NCI-H1092 (cell line): ENCODE measurements at places on chromosomes 11 and 22.

DNA sequence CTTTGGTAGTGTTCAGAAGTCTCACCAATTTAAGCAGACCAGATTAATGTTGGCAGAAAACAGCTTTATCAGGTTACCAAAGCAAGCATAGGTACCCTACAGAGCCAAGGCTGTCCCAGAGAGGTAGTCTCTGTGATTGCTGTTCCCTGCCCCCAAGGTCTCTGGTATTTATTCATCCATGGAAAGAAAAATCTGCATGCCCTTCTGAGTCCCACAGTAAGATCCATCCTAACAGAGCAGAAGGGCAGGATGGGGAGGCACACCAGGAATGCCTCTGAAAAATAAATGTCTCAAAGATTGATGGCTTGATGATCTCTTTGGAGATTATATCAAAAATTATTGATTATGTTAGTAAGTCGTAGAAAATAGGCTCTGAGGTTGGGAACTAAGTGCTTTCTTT is 122.8 kb downstream of the FAT3 start:
- DNase-seq, result no peak

DNA sequence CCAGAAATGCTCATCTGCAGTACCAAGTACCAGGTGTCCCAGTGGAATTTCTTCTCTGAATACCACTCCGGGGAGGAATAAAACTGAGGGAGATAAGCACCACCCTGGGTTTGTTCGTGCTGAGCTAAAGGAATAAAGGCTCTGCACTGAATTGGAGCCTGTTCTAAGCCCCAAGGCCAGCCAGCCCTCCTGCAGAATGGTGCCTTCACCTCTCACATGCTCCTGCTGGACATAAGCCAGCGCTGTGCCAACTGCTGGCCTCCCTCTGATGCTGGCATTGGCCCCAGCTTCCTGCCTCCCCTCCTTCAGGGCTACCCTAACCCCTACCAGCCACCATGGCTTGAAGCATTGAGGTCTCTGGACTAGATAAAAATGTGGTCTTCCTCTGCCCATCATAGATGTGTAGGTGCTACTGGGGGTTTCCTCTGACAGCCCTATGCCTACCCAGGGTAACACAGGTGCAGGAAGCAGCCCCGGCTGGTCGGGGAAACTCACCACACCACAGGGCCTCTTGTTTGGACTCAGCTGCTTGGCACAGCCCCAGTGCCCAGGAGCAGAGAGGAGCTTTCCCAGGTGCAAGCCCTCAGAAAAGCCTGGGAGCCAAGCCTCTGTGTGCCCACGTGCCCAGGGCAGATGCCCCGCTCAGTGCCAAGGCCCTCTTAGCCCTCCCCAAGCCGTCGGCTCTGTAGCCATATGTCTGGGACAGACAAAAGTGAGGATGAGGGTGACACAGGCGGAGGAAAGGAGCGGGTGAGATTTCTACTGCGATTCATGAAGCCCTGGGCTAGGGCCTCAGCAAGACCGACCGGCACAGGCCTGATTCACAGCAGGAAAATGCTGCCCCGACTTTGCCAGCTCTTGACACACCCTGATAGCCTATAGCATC is 34.1 kb upstream of the JAM3 start:
- peak; percentile 92 for DNase-seq

GRCh38 chr11:31237819-31238760 is 131.4 kb downstream of the DCDC1 start:
- no peak for DNase-seq

- DNase-seq, result no peak
Observed at GRCh38 chr22:40853333-40853732, 3.1 kb downstream of the ST13 start.

- DNase-seq, result no peak
Observed at GRCh38 chr22:41015003-41015402, 63.8 kb downstream of the RBX1 start.

- DNase-seq, result no peak
Observed at GRCh38 chr11:66933531-66933930, 24.7 kb downstream of the PC start.

- no peak for DNase-seq
Observed at GRCh38 chr11:128733440-128734102, 39.7 kb downstream of the FLI1 start.

DNA sequence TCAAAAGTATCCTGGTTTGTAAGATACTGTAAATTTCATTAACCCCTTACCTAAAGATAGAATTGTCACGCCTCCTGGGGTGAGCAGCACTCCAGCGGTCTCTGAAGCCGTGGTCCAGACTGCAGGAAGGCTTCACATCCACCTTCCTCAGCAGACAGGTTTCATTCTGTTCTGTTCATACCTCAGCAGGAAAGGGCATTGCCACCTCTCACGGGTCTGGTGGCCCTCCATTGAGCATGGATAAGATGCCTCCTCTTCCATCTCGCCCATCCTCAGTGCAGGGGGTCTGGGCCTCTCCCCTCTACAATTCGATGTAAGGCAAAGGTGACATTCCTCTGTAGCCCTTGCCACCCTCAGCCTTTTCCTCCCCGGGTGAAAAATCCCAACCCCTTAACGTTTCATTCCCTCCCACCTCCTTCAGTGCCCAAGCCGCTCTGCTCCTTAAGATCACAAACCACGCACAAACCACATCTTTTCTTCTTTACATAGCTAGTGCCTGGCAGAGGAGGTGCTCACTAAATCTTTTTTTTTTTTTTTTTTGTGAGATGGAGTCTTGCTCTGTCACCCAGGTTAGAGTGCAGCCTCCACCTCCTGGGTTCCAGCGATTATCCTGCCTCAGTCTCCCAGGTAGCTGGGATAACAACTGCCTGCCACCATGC is 28.5 kb downstream of the RPUSD4 start:
- DNase-seq, result no peak

DNA sequence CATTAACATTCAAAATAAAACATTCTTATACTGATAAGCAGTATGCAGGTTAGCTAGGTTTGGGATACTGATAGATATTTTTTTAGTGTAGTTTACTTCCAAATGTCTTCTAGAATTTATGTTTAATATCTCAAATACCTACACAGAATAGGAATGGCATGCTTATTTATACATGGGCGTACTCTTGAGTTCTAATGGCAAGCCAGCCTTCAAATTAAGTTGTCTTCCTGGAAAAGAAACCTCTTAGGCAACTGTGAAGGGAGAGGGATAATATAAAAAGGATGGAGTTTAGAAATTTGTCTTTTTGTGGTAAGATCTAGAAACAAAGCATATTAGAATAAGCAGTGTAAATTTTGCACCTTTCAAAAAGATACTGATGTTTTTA is 65.4 kb downstream of the MTMR3 start:
- no peak for DNase-seq

GRCh38 chr11:14203321-14203720 is 155.7 kb downstream of the RRAS2 start:
- DNase-seq, result no peak

GRCh38 chr11:126217491-126217890 is 5.9 kb downstream of the FAM118B start:
- DNase-seq, result no peak

- DNase-seq, result no peak
Observed at GRCh38 chr22:43094085-43094484, 4.9 kb upstream of the TTLL1 start.

DNA sequence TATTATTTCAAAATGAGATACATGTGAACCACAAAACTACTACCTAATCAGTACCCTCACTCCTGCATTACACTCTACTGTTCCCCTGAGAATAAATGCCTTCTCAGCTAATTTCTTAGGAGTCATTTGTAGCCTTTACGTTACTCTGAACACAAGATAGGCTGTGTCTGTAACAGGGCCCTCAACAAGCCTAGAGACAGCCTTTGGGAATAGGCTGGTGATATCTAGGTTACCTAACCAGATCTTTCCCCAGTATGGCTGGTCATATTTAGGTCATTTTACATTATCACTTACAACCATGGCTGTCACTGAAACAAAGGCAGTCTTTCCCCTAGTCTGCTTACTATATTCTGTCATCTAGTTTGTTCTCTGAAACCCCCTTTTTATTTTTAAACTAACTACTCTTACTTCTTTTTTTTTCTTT is 14.2 kb downstream of the ATM start:
- no peak for DNase-seq

GRCh38 chr11:96143041-96143521 is 199.9 kb downstream of the MAML2 start:
- no peak for DNase-seq

GRCh38 chr11:395866-396265 is 1.9 kb downstream of the PKP3 start:
- DNase-seq, result no peak

- no peak for DNase-seq
Observed at GRCh38 chr11:110366291-110366690, 63.5 kb upstream of the FDX1 start.

- DNase-seq, result no peak
Observed at GRCh38 chr11:69369945-69370344, 76.0 kb downstream of the MYEOV start.

DNA sequence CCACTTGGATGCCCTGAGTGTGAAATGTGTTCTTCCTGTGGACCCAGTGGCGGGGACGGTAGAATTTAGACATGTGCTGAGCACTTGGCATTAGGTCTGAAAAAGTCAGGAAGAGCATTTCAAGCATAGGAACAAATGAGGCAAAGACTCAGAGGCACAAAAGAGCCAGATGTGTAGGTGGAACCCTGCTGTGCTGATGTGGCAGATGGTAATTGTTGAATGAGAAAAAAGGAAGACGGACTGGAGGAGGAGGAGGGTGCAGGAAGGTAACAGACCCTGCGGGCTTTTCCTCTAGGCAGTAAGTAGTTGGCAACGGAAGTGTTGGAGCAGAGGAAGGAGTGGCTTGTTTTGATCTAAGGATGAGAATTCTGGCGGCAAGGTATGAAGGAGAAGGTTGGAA is 985.8 kb downstream of the TBC1D22A start:
- no peak for DNase-seq

DNA sequence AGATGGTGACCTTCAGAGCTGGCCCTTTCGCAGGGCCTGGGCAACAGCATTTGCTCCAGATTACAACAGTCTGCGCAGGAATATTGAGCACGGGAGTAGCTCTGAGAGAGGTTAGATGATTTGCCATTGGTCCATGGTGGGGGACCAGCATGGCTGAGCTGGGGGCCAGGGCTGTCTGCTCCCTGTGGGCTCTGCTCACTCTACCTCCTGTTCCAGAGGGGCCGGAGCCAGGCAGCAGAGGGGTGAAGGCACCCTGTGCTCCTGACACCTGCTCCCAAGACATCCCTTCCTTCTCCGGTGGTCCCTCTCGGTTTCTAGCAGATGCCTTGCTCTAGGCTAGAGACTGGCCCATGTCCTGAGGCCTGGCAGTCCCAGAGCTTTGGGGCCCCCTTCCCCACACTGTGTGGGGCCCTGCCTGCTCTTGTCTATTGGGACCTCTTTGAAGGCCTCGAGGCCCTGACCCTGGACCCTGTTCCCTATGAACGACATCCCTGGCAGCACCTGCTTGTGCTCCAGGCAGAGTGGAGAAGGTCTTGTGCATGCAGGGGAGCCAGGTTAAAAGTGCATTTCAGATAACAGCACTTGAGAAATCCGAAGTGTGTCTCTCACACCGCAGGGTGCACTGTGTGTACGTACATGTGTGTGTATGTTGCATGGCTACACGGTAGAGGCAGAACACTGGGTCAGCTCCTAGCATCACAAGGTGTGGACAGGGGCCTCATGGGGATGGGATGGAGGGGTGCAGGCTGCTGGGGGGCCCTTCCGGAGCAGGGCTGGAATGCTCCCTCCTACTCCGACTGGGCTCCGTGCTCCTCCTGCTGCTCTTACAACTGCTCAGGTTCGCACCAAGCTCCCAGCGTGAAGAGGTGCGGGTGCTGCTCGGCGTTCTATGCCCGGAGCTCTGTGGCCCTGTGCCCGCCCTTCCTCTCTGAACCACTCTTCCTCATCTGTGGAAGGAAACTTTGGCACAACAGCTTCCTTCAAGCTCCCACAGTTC is 123.3 kb upstream of the B3GAT1 start:
- no peak for DNase-seq

GRCh38 chr11:64406221-64406946 is 47.4 kb downstream of the RPS6KA4 start:
- DNase-seq, result no peak

GRCh38 chr11:6565988-6566703 is 37.3 kb downstream of the RRP8 start:
- no peak for DNase-seq

GRCh38 chr22:28116219-28116673 is 197.2 kb upstream of the PITPNB start:
- DNase-seq, result no peak

GRCh38 chr11:43197379-43197778 is 114.4 kb upstream of the API5 start:
- no peak for DNase-seq

GRCh38 chr22:43018615-43019014 is 3.7 kb upstream of the PACSIN2 start:
- DNase-seq, result no peak

DNA sequence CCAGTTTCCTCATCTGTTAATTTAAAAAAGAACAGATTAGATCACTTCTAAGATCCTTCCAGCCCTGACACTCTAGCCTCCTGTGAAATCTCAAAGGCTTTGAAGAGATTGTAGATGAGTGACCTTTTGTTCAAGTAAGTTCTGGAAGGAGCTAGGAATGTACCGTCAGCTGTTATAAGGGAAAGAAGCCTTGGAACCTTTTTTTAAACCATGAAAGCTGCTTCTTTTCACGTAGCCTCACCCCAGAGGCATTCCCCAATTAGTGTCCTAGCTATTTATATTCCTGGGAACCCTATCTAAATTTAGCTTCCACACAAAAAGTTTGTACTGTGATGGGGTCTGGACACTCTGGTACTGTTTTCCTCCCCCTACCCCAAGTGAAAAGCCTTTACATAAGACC is 35.8 kb upstream of the SLN start:
- DNase-seq, result no peak

- DNase-seq, result no peak
Observed at GRCh38 chr22:23712256-23712655, 21.4 kb downstream of the RGL4 start.

DNA sequence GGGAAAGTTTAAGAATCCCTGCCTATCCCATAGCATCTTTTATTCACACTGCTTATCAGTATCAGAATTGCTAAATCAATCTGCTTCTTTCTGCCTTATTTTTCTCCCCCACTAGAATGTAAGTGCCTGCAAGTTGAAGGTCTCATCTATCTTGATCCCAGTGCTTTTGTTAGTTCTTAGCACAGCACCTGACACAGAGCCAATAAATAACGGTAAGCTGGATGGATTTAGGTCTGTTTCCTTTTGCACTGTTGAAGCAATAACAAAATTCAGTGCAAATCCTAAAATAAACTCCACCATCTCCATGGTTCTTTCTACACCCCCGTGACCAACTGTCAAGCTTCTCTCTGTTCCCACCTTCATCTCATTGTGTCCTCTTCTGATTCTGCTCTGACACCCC is 36.7 kb upstream of the CD44 start:
- no peak for DNase-seq

GRCh38 chr22:26460202-26460601 is 23.4 kb downstream of the HPS4 start:
- DNase-seq, result no peak

DNA sequence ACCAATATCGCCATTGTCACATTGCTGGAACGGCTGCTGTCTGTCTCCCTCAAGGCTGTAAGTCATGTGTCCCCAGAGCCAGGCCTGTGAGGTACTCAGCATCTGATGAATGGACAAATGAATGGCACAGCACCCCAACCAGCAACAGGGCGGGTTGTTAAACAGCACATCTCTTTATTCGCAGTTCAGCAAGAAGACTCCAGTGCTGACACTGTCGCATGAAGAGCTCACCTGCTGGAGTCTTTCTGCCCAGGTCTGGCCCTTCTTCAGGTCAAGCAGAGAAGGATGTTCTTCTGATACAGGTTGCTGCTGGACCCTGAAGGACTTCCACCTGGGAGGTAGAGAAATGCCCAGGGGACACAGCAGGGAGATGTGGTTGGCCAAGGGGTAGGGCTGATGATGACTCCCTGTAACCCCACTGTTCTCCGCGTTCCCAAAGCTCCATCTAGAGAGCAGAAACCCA is 4.8 kb downstream of the SPATA19 start:
- DNase-seq, result no peak
